Stimulated activated CD8-positive, alpha-beta memory T cell treated with anti-CD3 and anti-CD28 coated beads, Interleukin-2, amount 100 ng/mL, for 1 hour (primary cell): ENCODE measurements at places on chromosomes 3 and 15.

- DNase-seq: no peak
Observed at GRCh38 chr3:110933821-110934426, 137.7 kb upstream of the NECTIN3 start.

DNA sequence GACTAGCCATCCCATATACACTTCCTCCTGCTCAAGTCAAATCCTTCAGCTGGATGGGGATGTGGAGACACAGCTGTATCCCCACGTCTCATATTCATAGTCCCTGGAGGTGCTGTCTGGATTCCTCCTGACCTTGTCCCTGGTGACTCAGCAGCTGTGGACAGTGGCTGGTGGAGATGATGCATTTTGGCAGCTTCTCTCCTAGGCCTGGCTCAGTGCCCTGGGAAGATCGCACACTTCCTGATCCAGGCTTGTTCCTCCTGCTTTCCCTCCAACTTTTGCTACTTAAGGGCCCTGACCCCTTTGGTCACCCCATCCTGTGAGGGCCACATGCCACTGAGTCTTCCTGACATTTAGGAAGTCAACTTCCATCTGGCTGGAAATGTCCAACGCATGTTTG lies 44.4 kb downstream of the ADAMTSL3 start:
- DNase-seq: no peak

DNA sequence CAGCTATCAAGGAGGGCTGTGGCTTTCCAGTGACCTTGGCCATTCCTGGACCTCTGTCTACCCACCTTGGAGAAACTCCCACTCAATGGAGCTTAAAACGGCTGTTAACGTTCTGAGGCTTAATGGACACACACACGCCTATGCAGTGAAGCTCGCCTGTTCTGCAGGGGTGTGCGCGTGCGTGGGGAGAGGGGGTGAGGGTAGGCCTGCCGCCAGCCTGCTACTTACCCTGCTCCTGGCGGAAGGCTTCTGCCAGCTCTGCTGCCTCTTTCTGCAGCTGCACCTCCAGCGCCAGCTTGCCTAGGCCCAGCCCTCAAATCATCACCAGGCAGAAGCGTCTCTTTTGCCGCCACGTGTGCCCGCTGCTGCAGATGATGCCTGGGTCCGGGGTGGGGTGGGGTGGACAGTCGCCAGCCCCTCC lies 23.2 kb upstream of the PARL start:
- DNase-seq: no peak

DNA sequence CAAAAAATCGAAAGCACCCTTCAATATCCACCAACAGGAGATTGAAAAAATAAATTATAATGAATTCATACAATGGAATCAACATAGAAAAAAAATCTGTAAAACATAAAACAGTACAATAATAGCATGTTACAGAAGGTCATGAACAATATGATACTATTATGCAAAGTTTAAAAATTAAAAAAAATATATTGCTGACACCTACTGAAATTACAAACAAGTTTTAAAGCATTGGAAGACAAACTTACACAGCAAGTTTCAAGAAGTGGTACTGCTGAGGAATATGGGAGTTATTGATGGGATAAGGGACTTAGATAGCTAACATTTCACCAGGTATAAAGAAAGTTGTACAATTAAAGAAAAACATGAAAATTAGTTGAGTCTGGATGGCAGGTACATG lies 89.4 kb downstream of the EFL1 start:
- DNase-seq: no peak

DNA sequence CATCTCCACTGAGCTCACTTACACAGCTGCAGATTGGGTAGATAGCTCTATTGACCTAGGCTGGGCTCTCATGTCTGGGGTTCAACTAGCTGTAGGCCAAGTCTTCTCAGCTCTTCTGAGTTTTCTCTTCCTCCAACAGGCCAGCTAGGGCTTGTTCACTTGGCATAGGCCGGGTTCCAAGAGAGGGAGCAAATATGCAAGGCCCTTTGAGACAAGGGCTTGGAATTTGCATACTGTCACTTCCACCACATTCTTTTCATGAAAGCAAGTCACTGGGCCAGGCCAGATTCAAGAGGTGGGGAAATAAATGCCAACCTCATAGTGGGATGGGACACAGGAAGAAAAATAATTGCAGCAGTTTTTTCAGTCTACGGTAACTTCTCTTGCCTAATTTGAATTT lies 25.2 kb downstream of the PIGB start:
- no peak for DNase-seq
